ENCODE measurements at places on chromosomes 1 and 21.

GRCh38 chr1:77631751-77632150 lies 50.7 kb downstream of the ZZZ3 start:
- DNase-seq = no peak

DNA sequence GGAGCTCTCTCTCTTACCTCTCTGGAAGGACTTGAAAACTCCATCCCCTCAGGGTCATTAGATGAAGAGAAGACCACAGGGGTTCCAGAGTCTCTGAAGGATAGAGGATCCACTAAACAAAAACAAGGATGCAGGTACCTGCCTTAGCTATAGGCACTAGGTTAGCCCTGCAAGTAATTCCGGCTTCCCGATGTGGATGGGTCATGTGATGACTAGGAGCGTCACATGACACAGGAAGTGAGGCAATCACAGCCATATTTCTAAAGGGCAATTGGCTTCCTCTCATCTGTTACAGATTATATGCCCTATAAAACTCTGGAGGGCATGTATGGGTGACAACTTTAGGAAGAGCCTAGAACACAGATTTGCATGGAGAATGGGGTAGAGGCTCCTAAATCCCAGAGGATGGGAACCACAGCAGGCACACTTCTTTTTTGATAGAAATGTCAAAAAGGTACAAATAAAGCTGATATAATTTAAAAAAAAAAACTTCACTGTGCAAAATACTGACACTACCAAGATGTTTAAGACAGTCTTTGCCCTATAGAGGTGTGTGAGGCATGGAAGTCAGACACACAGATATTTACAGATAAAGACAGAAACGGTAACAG lies 14.1 kb downstream of the ENTREP3 start:
- DNase-seq = peak; percentile 83

DNA sequence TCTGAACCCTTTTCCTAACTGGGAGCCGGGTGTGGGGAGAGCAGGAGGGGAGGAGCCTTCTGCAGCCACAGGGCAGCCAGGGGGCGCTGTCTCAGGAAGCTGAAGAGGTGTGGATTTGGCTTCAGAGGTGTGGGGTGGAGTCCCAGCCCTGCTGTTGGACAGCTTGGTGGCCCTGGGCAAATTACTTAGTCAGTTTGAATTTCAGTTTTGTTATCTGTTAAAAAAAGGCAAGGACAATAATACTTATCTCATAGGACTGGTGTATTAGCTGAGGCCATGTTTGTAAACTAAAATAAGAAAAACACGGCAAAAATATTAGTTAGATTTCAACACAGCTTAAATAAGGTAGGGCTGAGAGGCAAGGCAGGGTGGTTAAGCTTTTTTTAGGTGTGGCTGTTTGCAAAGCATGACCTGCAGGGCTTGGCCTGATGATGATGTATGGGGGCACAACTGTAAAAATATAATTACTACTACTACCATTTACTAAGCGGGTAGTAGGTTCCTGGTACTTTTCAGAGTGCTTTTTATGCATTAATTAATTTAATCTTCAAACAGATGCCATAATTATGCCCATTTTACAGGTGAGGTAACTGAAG lies 111.8 kb downstream of the PLXNA2 start:
- DNase-seq = peak; percentile 58

DNA sequence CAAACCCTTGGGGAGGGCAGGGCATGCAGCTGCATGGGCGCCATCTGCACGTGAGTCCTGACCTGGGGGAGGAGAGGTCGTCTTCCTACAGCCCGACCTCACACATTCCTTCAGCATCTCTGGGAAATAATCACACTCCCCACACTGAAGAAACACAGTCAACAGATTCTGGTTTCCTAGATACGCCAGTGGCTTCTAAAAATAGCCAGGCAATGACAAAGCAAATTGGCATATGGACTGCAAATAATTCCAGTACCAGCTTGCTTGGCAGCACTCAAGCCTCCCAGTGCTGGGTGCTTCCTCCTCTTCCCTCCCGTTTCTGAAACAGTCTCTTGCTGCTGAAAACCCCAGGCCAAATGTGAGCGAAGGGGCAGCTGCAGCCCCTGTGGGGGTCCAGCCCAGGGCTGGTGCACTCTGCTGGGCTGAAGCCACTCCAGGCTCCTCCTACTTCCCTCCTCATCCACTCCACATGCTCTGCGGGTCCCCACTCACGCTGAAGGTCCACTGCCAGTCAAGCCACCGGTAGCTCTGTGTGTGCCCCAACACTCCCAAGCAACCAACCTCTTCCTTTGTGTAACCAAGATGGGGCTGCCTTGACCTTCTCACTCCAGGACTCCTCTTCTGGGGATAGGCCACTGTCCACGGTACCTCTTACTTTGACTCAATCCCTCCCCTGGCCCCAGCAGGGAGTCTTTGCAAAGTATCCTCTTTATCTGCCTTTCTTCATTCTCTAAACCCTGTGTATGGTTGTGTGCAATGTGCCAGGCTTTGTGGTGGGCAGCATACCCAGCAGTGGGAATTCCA lies 69.0 kb downstream of the KCND3 start:
- no peak for DNase-seq
